ENCODE measurements at places on chromosomes 11 and 22.

GRCh38 chr11:117823294-117823945 lies 1.1 kb downstream of the FXYD2 start:
- no peak for DNase-seq

DNA sequence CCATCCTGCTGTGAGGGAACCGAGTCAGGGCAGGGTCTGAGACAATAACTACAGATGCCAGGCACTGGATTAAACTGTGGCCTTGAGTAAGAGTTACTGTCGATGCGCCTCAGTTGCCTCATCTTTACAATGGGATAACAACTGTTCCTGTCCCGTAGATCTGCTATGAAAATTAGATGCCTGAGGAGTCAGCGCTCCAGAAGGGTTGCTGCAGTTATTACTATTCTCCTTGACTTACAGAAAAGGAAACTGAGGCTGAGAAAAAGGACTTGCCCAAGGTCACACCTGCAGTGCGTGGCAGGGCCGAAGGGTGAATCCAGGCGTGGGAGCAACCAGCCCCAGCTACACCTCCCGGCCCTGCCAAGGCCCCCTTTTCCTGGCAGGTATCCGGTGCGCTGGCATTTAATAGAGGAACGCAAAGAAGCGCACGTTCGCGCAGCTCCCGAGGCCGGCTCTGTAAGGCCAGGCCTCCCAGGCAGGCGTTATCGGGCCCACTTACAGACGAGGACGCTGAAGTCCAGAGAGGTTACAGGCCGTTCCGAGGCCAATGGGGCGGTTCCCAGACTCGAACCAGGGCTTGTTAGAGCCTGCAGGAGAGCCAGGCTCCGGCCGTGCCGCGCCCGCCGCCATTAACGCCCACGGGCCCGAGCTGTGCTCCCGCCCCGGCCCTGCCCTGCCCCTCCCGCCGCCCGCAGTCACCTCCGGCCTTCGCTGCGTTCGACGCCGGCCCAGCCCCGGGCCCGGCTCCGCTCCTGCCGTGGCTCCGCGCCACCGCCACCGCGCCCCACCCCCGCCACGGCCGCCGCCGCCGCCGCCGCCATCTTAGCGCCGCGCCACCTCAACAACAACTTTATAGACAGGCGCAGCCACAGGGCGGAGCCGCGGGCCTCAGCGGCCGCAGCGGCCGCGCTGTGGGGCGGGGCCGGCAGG lies at the start of gene C11orf68:
TSS of gene C11orf68 (minus strand) at position 852 of the 930 bp plus-strand sequence. CDS start at position 821, 31 bp downstream.
- DNase-seq, result no peak

GRCh38 chr11:81907996-81908395 lies 825.7 kb downstream of the FAM181B start:
- DNase-seq, result no peak

DNA sequence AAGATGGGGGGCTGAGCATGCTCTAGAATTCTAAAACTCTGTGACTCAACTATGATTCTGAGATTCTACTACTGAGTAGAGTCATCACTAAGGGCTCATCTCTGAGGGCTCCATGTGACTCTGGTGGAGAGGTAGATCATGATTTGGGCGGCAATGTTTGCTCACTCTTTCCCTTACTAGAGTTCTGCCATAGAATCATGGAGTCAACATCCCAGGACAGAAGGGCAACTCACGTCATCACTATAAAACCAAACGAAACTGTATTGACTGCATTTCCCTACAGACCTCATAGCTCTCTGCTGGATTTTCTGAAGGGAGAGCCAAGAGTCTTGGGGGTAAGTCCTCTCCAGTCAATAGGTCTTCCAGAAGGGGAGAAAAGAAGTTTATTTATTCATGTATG lies at the start of gene MS4A14:
TSS of gene MS4A14 (plus strand) at position 78 of the 400 bp plus-strand sequence. CDS start at position 198, 120 bp downstream.
- no peak for DNase-seq

DNA sequence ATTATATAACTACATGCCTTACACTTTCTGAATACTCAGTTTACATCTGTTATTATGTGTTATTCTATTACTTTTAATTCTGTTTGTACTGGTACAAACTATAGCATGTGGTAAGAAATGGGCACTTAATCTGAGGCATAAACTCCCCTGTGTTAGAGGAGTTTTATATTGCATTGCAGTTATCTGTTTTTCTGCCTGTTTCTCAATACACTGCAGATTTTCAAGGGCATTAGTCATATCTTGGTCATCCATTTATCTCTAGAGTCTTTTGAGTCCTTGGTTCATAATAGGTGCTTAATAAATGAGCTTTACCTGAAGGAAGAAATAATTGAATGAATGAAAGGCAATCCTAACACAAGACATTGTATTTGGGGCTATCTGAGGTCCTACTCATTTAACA lies 182.9 kb upstream of the CTSC start:
- no peak for DNase-seq

DNA sequence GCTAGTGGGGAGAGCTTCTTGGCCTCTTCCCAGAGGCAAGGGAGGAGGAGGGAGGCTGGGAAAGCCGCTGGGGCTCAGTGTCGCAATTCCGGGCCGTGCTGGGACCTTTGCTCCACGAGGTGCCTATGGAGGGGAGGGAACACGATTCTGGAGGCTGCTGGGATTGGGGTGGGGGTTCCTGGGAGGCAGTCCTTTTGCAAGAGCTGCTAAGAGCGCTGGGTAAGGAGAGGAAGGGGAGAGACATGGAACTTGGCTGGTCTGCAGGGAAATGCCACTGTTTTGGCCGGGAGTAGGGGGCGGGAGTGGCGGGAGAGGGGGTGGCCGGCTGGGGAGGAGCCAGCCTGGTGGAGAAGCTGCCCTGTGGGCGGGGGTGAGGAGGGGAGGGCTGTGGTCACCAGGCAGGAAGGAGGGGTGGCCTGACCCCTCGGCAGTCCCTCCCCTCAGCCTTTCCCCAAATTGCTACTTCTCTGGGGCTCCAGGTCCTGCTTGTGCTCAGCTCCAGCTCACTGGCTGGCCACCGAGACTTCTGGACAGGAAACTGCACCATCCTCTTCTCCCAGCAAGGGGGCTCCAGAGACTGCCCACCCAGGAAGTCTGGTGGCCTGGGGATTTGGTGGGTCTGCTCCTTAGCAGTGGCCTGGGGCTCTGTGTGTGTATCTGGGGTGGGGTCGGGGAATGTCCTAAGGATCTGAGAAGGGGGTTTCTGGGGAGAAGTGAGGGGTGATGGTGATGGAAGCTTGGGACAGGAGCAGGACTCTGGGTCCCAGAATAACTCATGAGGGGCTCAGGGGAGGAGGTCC lies at the start of gene NR1H3:
TSS of gene NR1H3 (plus strand) at position 480 of the 800 bp plus-strand sequence. CDS start 1,221 bp downstream, outside the sequence.
- no peak for DNase-seq

DNA sequence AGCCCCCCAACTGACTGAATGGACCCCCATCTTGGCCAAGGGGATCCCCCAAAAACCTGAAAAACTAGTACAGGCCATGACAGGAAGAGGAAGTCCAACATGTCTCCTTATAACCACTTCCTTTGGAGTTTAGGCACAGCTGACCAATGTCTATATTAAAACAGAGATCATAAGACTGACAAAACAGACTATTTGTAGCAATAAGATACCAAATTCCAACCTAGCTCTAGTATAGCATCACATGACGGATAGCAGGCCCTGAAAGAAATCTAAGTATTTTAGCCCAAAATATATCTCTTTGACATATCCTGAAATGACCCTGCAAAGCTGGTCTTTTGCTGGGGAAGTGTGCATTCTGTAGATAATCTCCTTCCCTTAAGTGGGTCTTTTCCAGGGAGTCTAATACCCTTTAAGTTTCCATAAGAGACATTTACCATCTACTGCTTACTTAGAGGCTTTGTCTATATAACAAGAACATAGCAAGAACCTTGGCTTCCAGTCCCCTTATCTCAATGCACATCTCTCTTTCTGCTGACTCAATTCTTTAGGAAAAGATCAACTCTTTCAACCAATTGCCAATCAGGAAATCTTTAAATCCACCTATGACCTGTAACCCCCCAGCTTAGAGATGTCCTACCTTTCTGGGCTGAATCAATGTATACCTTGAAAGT lies 34.9 kb upstream of the ACER3 start:
- no peak for DNase-seq

DNA sequence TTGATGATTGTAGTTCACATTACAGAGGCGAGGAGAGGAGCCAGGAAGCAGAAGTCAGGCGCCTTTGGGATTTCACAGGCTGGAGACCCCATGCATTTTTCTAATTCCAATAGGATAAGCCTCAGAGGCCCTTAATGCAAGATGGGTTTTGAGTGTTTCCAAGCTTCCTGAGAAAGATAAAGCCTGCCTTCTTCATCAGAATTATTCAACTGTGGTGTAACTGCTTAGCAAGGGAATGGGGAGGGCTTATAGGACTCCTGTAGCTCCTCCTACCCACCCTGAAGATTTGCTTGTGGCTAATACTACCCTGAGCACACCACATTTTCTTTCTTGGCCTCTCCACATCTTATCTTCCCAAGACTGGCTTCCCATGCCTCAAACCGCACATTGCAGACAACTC lies 151.1 kb upstream of the ISX start:
- DNase-seq, result no peak

Measured in stimulated activated CD4-positive, alpha-beta T cell treated with anti-CD3 and anti-CD28 coated beads, Interleukin-4, amount 100 ng/mL, for 48 hours (primary cell).